ENCODE measurements at places on chromosomes 13 and 19.

DNA sequence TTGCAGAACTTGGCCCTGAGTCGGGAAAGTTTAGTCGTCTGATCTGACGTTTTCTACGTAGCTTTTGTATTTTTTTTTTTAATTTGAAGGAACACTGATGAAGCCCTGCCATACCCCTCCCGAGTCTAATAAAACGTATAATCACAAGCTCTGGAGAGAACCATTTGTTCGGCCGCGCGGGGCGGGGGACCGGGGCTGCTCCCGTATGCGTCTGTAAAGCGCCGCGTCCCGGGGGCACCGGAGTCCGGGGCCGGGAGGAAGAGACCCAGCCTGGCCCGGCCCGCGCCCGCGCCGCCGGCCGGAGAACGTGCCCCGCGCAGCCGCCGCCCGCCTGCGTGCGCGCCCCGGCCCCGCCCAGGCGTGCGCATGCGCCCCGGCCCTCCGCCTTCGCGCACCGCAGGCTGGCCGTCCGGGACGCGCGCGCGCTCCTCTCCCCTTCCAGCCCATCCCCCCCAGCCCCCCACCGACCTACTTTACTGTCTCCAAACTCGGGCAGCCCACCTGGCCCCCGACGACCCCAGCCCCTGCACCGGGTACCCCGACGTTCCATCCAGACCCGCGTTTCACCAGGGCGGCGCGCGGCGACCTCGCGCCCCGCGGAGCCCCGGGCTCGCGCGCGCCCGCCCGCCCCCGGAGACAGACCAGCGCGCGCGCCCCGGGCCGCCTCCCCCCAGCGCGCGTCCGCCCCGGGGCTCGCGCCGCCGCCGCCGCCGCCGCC is 785 bp upstream of the USF2 start:
- peak; percentile 83 for DNase-seq

DNA sequence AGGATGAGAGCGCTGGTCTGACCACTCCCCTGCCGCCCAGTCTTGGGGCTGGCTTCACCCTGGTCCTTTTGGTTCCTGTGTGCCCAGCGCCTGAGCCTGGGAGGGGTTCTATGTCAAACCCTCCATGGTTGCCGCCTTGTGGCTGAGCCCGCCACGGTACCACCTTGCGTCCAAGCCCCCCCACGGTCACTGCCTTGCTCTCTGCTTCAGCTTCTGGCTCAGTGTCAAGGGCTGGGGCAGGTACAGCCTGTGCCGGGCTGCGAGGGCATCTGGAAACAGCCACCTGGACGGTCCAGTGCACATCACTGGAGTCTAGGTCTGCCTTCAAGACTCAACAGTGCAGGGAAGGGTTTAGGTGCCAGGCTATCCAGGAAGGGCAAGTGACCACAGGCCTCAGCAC is 14.3 kb upstream of the GALP start:
- DNase-seq = no peak

DNA sequence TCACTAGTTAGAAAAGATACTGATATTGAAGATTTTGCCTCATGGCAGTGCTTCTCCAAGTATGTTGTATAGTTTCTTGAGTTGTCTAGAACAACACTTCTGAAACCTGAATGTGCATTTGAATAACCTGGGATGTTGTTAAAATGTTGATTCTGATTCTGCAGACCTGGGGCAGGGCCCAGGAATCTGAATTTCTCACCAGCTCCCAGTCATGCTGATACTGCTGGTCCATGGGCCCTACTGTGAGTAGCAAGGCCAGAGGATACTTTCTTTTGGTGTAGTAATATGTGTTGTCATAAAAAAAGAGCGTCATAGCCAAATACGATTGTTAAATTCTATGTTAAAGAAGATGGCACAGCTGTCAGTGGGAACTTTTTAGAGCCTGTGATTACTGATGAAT is 41.6 kb upstream of the C1QTNF9 start:
- DNase-seq = no peak

DNA sequence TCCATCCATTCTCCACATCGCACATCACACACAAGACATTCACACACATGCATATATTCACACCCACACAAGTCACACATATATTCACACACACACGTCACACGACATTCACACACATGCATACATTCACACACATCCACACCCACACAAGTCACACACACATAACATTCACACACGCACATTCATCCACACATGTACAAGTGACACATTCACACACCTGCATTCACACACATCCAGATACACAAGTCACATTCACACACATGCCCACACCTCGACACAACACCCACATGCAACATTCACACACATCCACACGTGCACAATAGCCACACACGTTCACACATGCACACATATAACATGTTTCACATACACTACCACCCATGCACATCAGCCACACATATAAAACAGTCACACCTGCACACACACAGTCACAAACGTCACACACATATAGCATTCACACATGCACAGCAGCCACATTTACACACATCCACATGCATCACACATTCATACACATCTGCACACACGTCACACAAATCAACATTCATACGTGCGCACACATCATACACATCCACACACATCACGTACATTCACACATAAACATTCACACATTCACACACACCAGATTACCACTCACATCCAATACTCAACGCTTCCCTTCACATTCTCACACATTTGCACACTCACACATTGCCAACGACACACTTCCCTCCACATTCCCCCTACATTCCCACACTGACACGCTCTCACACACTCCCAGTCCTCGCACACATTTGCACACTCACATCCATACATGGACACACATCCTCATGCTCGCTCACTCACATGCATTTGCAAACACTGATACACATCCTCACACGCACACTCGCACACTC is 41.0 kb downstream of the ANKRD10 start:
- DNase-seq = no peak

GRCh38 chr19:39160523-39160861 is 34.9 kb downstream of the PAK4 start:
- DNase-seq = peak; percentile 10

- no peak for DNase-seq
Measured at GRCh38 chr19:55459950-55460657, 1.3 kb downstream of the ISOC2 start.

GRCh38 chr13:55583953-55584593 is 1556.6 kb upstream of the PRR20A start:
- no peak for DNase-seq

DNA sequence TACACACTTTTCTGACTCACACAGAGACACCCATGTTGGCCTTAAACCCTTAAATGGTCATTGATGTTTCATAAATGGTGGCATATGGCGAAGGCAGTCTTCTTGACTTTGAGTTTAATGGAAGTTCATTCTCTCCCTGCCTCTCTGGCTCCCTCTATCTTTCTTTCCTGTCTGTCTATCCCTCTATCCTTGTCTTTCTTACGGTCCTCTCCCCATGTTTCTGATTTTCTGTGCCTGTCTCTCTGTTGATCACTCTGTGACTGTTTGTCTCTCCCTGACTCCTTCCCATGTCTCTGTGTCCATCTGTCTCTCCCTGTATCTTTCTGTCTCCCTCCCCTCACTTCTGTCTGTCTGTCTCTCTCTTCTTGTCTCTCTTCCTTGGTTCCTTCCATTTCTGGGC is 43.2 kb upstream of the SHKBP1 start:
- no peak for DNase-seq

GRCh38 chr13:78603240-78603957 is at the start of gene POU4F1:
POU4F1 (minus strand) TSS chr13:78603552; CDS start chr13:78603326, 226 bp downstream.
- DNase-seq = no peak

GRCh38 chr13:112626124-112626523 is 38.2 kb upstream of the TUBGCP3 start:
- no peak for DNase-seq

DNA sequence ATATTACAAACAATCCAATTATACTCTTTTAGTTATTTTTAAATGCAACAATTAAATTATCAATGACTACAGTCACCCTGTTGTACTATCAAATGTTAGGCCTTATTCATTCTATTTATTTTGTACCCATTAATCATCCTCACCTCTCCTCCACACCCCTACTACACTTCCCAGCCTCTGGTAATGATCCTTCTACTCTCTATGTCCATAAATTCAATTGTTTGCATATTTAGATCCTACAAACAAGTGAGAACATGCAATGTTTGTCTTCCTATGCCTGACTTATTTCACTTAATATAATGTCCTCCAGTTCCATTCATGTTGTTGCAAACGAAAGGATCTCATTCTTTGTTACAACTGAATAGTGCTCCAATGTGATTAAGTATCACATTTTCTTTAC is 1414.6 kb downstream of the SLITRK1 start:
- no peak for DNase-seq

DNA sequence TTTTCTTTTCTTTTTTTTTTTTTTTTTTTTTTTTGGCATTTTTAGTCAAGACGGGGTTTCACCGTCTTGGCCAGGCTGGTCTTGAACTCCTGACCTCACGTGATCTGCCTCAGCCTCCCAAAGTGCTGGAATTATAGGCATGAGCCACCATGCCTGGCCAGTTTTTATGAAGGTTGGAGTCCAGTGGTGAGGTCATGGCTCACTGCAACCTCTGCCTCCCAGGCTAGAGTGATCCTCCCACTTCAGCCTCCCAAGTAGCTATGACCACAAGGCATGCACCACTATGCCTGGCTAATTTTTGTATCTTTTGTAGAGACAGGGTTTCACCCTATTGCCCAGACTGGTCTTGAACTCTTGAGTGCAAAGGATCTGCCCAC is 4.2 kb downstream of the SNRPA start:
- DNase-seq = no peak
